ENCODE measurements at places on chromosomes 3 and 15. TPM values are rescaled to one million over a fixed set of nuclear protein-coding genes. Genes with fewer than 3 reads are reported as not detected.

DNA sequence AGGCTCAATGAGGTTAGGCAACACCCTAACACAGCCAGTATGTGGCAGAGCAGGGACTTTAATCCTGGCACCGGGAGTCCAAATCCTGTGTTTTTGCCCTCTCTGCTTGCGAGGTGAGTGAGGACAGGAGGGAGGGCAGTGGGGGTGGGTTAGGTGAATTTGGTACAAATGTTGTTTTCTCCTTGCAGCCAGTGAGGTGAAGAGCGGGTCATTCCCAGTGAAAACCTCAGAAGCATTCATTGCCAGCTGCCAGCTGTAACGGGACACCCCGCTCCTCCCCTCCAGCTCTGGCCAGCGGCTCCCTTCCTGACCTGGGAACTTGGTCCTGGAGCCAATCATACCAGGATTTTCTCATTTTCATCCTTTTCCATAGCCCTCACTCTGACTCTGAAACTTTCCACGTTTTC, 45.7 kb upstream of the RAB6B start:
- no peak for DNase-seq

- no peak for DNase-seq
Measured at GRCh38 chr15:73075160-73075859, 23.0 kb downstream of the NEO1 start.

- no peak for DNase-seq
Measured at GRCh38 chr3:197490098-197491058, 65.4 kb downstream of the BDH1 start.

DNA sequence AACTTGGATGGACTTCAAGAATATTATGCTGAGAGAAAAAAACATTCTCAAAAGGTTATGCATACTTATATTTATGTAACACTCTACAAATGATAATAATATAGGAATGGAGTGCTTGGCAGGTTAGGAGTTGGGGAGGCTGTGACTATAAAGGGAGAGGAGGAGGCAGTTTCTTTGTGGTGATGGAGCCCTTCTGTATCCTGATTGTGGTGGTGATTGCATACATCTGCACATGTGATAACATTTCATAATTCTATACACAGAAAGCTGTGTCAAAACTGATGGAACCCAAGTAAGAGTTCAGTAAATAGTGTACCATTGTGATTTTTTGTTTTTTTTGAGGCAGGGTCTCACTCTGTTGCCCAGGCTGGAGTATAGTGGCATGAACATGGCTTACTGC, 31.7 kb upstream of the FAM3D start:
- no peak for DNase-seq

The SMAD6 gene
- polyA plus RNA-seq, result 39.7 TPM

The RAB43 gene
- 4.6 TPM for polyA plus RNA-seq

The TM4SF1 gene
- polyA plus RNA-seq, result 59.2 TPM

The STRIT1 gene
- polyA plus RNA-seq, result 2.0 TPM
